ENCODE measurements at places on chromosomes 11 and 22.

DNA sequence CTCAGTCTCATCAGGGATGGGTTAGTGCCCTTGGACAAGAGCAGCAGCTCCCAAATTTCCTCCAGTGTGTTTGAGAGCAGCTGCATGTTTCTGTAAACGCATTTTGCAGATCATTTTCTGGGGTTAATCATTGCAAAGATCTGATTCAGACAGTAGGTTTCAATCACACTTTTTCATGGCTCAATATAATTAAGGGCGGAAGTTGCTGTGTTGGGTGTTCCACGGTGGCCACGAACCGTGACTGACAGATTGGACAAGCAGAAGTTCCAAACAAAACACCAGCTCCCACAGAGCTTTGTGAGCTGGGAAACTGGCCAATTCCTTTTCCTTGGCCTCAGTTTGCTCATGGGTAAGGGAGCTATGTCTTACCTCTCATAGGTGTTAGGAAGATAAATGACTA is 8.4 kb upstream of the RASSF10 start:
- no peak for DNase-seq

- no peak for DNase-seq
These were observed 163.3 kb upstream of the CCDC90B start for GRCh38 chr11:83449338-83449913.

DNA sequence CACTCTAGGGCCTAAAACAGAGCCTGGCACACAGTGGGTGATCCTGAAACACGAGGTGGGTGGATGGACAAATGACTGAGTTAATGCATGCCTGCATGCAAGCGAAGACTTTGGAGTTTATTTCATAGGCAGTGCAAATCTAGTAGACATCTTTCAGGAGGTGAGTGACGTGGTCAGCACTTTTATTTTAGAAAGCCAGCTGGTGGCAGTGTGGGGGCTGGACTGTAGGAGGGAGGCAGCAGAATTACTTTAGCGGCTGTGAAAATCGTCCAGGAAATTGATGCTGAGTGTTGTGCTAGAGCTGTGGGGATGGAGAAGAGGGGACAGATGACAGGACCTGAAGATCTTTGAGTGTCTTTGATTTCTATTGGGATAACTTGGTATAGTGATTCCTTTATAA is 47.1 kb downstream of the BMAL1 start:
- DNase-seq, result no peak

DNA sequence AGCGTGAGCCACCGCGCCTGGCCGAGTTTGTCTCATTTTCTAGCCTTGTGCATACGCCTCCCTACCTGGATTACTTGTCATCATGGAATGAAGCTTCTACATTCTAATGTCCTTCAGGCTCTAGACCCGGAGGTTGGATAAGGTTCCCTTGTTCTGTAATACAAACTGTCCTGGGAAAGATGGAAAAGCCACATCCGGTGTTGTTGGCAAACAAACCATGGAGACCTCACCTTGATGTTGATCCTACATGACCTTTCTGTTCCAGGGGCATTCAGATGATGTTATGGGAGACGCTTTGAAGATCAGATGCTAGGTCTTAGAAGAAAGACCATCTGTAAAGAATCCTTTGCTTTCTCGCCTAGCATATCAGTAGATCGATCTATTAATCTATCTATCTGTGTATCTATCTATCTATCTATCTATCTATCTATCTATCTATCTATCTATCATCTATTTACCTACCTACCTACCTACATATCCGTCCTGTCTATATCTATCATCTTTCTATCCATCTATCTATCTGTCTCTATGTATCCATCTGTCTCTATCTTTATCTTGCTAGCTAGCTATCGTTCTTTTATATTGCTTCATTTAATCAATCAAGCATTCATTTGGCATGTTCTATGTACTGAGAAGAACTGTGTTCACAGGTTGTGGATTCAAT is 46.3 kb upstream of the GRK3 start:
- no peak for DNase-seq

GRCh38 chr11:130635937-130636630 is 187.6 kb downstream of the ADAMTS15 start:
- no peak for DNase-seq

GRCh38 chr11:27349919-27350318 is 13.1 kb downstream of the CCDC34 start:
- DNase-seq, result no peak

GRCh38 chr22:23385678-23386631 is 194.1 kb downstream of the IGLL1 start:
- peak; percentile 57 for DNase-seq

- no peak for DNase-seq
These were observed 812.1 kb downstream of the TBC1D22A start for GRCh38 chr22:47574556-47574955.

GRCh38 chr11:74380746-74381439 is 17.3 kb downstream of the PGM2L1 start:
- no peak for DNase-seq

- no peak for DNase-seq
These were observed 39.0 kb downstream of the FAM83F start for GRCh38 chr22:40033586-40034380.

GRCh38 chr22:20436307-20436767 is 1.3 kb downstream of the SCARF2 start:
- no peak for DNase-seq

- DNase-seq, result no peak
These were observed 111.2 kb downstream of the ZNF280B start for GRCh38 chr22:22397292-22397870.

GRCh38 chr11:86923999-86924766 is 31.0 kb downstream of the FZD4 start:
- DNase-seq, result no peak

DNA sequence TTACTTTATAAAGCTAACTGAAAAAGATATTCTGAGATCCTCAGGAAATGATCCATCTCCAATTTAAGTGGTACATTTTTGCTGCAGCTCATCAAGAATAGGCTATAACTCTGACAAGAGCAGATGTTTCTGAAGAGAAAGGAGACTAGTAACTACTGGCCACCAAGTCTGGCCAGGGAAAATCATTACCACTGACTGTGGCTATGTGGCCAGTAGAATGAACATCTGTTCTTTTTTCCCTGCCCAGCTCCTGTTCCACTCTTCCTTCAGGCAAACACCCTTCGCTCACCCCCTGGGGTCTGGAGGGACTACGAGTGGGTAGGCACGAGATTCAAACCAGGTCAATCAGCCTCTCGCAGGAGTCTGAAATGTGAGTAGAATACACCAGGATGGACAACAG is 23.9 kb downstream of the TMEM123 start:
- DNase-seq, result no peak

DNA sequence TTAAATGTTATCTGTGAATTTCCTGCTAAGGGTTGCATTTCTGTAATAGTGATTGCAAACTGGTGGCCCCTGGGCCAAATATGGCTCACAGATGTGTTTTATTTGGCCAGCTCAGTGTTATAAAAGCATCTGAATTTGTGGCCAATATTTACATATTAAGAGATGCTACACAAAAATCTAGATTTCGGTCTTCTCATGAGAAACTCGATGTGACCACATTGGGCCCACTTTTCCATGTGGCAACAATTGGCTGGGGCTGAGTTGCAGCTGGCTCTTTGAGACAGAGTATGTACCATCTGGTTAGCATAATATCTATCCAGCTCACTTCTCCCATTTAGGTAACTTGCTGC is 244.5 kb upstream of the POU2AF2 start:
- DNase-seq, result no peak

- no peak for DNase-seq
These were observed 41.7 kb downstream of the KCNJ4 start for GRCh38 chr22:38413085-38414008.

DNA sequence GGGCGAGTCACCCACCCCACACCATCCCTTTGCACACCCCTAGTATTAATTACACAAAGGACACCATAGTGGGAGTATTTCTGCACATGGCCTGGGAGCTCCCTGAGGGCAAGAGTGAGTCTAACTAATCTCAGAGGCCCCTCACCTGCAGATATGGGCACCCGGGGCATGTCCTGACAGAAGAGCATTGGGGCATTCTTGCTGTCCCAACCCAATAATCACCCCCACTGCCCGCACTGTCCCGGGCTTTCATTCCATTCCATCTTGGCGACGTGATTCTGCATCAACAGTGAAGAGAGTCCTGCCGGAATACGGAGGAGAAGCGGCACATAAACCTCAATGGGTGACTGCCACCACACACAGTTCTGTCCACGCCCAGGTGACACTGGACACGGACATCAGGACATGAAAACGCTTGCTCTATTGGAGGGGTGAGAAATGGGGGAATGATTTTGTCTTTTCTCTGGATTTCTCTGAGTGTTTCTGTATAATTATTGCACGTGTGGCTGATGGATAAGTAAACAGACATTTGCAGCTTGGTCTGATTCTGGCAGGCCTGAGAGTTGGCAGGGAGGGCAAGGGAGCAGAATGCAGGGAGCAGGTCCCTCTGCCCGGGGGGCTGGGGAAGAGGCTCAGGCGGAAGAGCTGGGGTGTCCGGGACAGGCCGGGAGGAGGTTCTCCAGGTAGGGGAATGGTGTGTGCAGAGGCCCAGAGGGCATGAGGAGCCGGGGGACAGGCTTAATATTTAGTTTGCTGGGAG is 38.2 kb downstream of the SCUBE1 start:
- no peak for DNase-seq

GRCh38 chr11:721741-722345 is 15.8 kb downstream of the EPS8L2 start:
- DNase-seq, result no peak

GRCh38 chr11:78109081-78110015 is 29.7 kb upstream of the NDUFC2 start:
- DNase-seq, result no peak

GRCh38 chr11:18770479-18771125 is 21.0 kb downstream of the PTPN5 start:
- no peak for DNase-seq

DNA sequence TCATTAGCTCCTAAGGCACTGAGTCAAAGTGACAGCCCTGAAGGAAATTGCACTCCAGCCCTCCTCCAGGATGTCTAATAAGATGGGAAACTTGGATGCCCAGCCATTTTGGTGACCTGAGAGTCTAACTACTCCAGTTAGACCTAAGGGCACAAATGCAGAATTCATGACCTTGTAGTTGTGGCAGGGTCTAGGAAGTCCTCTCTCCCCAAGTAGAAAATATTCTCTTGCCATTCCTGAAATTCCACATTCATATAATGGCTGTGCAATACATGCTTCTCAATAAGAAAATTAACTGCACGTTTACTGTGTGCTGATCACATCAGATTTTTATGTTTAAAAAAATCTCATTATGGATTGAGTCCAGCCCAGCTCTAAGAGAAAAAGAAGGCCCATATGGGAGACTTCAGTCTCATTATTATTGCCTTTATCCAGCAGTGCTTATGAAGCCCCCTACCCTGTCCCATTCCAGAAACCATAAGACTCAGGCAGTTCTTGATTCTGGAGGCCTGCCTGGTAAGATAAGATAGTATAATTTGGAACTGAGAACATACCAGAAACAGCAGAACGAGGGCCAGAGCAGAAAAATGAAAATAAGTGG is 133.7 kb upstream of the LDLRAD3 start:
- no peak for DNase-seq

- no peak for DNase-seq
These were observed 49.8 kb upstream of the FDX1 start for GRCh38 chr11:110379936-110380335.

GRCh38 chr11:46649180-46649738 is 31.9 kb downstream of the ATG13 start:
- no peak for DNase-seq

DNA sequence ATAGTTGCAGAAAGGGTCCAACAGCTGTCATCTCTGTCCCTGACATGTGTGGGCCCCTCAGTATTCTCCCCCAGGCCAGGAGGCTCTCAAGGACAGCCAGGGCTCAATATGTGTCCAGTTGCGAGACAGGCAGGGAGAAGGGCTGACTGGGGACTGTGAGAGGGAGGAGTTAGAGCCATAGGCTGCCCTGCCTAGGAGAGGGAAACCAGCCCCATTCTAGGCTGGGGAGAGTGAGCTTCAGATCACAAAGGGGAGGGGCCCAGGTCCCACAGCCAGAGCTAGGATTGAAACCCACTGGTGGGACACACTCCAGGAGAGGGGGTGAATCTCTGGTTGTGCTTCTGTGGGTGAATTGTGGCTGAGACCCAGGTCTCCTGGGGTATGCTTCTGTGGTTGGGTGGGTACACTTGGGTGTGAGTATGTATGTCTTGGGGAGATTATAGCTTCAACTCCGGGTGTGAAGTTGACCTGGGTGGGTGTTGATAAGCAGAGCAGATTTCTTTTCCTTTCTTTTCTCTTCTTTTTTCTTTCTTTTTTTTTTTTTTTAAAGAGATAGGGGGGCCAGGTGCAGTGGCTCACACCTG is 2.1 kb upstream of the CARNS1 start:
- DNase-seq, result no peak

- DNase-seq, result no peak
These were observed 8.2 kb upstream of the NAP1L4 start for GRCh38 chr11:3000032-3000961.

DNA sequence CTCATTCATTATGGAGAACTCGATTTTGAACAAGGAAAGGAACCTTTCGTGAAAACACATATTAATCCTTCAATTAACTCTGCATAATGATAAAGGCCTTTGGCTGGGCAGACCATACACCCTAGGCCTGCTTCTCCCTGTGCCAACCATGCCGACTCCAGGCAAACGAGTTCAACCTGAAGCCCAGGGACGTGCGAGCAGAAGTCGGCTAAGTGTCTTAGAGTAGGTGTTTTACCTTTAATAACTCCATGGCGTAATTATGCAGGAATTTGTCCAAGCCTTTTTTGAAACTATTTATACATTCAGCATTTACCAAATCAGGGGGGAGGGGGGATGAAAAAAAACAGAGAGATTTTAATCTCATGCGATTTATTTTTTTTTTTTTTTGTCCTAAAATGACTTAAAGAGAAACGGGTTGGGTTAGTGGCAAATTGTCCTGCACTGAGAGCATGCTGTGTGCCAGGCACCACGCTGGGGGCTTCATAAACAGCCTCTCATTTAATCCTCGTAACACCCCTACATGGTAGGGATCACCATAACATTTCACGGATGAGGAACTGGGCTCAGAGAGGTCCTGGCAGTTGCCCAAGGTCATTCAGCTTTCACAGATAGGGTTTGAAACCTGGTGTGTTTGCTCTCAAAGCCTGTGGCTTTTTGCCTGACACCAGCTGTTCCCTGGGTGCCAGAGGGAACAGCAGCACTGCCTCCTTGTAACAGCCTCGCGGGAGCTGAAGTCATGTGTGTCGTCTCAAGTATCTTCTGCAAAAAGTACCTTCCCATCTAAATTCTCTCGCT is 423.9 kb downstream of the MN1 start:
- no peak for DNase-seq

- no peak for DNase-seq
These were observed 336.8 kb upstream of the NCAM1 start for GRCh38 chr11:112624431-112624830.

DNA sequence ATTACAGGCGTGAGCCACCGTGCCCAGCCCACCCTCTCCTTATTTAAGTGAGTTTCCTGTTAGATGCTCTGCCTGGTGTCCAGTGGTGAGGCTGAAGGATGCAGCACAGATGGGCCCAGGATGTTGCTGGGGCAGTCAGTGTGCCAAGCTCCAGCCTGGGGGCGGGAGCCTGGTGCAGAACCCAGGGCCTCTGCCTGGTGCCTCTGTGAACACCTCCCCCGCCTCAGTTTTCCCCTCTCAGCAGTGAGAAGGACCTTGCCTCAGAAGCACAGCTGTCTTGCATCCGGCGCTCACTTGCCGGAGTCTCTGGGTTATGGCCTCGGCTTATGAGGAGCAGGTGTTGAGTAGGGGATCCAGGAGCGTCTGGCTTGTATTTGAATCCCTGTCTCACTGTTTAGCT is 116.2 kb downstream of the KIAA1671 start:
- no peak for DNase-seq
